Karpas-422 (cell line): ENCODE measurements at places on chromosomes 4 and X. TPM values are rescaled to one million over a fixed set of nuclear protein-coding genes. Genes with fewer than 3 reads are reported as not detected.

DNA sequence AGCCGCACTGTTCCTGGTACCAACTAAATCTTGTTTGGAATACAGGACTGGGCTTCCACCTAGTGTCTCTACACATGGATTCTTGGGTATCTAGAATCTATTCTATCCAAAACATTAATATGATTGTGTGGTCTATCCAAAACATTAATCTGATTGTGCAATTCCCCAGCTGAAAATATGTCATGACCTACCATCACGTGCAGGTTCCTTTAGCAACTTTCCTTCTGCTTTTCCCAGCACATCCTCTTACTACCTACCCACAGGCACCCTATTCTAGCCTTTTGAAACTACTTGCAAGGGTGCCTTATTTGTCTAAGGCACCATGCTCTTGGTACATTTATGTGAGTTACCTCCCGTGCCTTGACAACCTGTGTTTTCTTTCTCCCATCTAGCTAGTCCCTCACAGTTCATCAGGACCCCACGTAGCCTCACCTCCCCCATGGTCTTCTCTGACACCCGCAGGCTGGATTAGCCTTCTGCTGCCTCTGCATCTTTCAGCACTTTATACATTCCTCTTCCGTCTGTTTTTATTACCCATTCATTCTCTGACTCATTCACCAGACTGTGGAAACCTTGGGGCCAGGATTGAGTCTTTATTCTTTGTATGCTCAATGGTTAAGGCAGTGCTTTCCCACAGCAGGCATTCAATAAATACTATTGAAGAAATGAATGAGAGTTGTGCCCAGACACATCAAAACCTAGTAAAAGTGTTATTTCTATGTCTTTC, 88.8 kb upstream of the FAM9B start:
- no peaks in the 10 kb centered on the region for H3K27me3 ChIP-seq
- H3K27ac ChIP-seq, result no peak overlapping the region
- DNase-seq, result no peak
- no peaks in the 10 kb centered on the region for H3K36me3 ChIP-seq
- H3K4me3 ChIP-seq, result no peak overlapping the region

DNA sequence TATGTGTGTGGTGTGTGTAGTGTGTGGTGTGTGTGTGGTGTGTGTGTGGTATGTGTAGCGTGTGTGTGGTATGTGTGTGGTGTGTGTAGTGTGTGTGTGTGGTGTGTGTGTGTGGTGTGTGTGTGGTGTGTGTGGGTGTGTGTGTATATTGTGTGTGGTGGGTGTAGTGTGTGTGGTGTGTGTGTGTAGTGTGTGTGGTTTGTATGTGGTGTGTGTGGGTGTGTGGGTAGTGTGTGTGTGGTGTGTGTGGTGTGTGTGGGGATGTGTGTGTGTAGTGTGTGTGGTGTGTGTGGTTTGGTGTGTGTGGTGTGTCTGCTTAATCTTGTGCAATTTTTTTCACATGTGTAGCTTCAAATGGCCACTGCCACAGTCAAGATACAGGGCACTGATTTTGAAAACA, 94.5 kb downstream of the CPZ start:
- no peaks in the 10 kb centered on the region for H3K36me3 ChIP-seq
- H3K27ac ChIP-seq, result no peak overlapping the region
- DNase-seq, result no peak
- H3K4me1 ChIP-seq, result no peaks in the 10 kb centered on the region
- H3K27me3 ChIP-seq, result no peaks in the 10 kb centered on the region

- no peak overlapping the region for H3K27ac ChIP-seq
- DNase-seq, result peak; percentile 88
- no peaks in the 10 kb centered on the region for H3K36me3 ChIP-seq
- no peaks in the 10 kb centered on the region for H3K27me3 ChIP-seq
- no peaks in the 10 kb centered on the region for H3K4me1 ChIP-seq
- H3K4me3 ChIP-seq, result no peak overlapping the region
Observed at GRCh38 chr4:44629280-44629866, 22.1 kb downstream of the YIPF7 start.

DNA sequence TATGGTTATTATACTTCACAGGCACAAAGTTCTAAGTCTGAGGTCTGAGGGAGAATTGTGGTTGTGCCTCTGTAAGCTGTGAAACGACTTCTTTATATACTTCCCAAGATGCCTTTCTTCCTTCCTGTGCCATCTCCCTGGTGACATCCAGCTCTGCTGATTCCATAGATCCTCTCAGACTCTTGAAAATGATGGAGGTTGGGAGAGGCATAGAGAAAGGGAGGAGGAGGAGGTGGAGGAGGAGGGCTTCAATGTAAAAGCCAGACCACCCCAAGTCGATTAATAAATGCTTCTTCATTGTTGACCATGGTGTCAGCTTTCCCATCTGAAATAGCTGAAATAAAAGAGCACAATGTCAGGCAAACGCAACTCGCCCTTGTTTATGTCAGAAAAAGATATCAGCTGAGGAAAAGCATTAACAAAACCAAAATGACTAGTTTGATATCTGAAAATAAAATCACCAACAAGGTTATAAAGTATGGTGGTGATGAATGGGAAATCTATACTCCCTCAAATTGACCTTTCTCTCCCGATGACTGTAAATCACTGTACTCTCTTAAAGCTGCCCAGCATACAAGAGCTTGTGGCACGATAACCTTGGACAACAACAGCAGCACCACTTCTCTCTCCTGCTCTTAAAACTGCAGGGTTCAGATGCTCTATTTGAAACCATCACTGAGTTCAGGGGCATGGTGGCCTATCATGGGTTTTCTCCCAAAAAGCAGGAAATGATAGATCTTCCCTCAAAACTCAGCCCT, 230.4 kb upstream of the GALNT7 start:
- H3K27me3 ChIP-seq, result no peaks in the 10 kb centered on the region
- no peak overlapping the region for H3K4me3 ChIP-seq
- H3K36me3 ChIP-seq, result no peaks in the 10 kb centered on the region
- no peak for DNase-seq

- H3K4me3 ChIP-seq, result no peak overlapping the region
- no peaks in the 10 kb centered on the region for H3K36me3 ChIP-seq
- peaks cover 27% of the 10 kb centered on the region for H3K4me1 ChIP-seq
- no peaks in the 10 kb centered on the region for H3K27me3 ChIP-seq
- no peak for DNase-seq
- no peak overlapping the region for H3K27ac ChIP-seq
Observed at GRCh38 chr4:151716324-151716723, 44.5 kb downstream of the GATB start.

DNA sequence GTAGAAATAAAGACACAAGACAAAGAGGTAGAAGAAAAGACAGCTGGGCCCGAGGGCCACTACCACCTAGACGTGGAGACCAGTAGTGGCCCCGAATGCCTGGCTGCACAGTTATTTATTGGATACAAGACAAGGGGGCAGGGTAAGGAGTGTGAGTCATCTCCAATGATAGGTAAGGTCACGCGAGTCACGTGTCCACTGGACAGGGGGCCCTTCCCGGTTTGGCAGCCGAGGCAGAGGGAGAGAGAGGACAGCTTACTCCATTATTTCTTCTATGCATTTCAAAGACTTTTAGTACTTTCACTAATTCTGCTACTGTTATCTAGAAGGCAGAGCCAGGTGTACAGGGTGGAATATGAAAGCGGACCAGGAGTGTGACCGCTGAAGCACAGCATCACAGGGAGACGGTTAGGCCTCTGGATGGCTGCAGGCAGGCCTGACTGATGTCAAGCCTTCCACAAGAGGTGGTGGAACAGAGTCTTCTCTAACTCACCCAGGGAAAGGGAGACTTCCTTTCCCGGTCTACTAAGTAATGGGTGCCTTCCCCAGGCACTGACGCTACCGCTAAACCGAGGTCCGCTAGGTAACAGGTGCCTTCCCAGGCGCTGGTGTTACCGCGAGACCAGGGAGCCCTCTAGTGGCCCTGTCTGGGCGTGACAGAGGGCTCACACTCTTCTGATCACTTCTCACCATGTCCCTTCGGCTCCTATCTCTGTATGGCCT, 44.9 kb downstream of the ZBTB49 start:
- H3K36me3 ChIP-seq, result no peaks in the 10 kb centered on the region
- DNase-seq, result peak; percentile 87
- H3K27me3 ChIP-seq, result no peaks in the 10 kb centered on the region
- no peak overlapping the region for H3K4me3 ChIP-seq
- no peak overlapping the region for H3K27ac ChIP-seq
- no peaks in the 10 kb centered on the region for H3K4me1 ChIP-seq

DNA sequence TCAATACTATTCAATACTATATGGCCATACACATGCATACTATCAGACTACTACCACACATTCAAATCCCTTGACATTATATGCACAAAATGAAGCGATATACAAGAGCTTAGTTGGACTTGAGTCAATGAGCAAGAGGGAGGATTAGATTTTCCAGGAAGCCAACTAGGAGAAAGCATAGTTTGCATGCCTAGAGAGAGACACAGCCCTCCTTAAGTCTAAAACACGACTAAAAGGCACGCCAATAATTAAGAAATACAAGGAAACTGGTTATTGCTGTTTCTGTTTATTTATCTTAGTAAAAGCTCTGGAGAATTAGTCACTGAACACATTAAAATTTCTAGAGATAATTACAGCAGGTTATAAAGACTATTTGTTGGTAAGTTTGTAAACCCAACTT, 21.8 kb downstream of the MBNL3 start:
- no peaks in the 10 kb centered on the region for H3K27me3 ChIP-seq
- H3K36me3 ChIP-seq, result no peaks in the 10 kb centered on the region
- no peaks in the 10 kb centered on the region for H3K4me1 ChIP-seq
- no peak overlapping the region for H3K4me3 ChIP-seq
- no peak overlapping the region for H3K27ac ChIP-seq
- no peak for DNase-seq

DNA sequence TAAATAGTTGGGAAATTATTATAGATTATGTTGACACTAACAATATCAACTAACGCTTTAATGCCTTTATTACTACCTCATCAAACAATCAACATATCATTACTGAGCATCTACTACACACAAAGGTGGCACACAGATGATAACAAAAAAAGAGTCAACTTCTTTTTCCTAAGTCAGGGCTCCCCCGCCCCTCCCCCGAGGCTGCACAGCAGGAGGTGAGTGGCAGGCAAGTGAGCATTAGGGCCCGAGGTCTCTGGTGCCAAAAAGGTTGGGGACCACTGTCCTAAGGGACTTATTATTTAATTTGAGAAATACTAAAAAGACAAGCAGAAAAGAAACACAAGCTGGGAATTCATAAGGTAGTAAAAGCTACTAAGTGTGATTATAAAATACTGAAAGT, 50.3 kb upstream of the MCF2 start:
- H3K36me3 ChIP-seq, result no peaks in the 10 kb centered on the region
- H3K27ac ChIP-seq, result no peak overlapping the region
- H3K27me3 ChIP-seq, result no peaks in the 10 kb centered on the region
- H3K4me1 ChIP-seq, result no peaks in the 10 kb centered on the region

Gene GALNTL6
- total RNA-seq, result not detected in 2 replicates

Gene GAGE2A
- total RNA-seq, result not detected in 2 replicates

Gene SLC10A4
- 0.07 TPM in 1 of 2 replicates, not detected in the other for total RNA-seq
